Chondrocyte (in vitro differentiated cells): ENCODE measurements at places on chromosomes 5 and 9. TPM values are rescaled to one million over a fixed set of nuclear protein-coding genes. Genes with fewer than 3 reads are reported as not detected.

GRCh38 chr5:58064801-58065200 lies 395.1 kb downstream of the PLK2 start:
- no peak for DNase-seq

- no peak for DNase-seq
Measured at GRCh38 chr9:71826279-71826678, 58.0 kb upstream of the CEMIP2 start.

- no peak for DNase-seq
Measured at GRCh38 chr5:176570044-176570443, 20.9 kb downstream of the CDHR2 start.

Gene NR6A1
- 0.39 to 0.77 TPM (median 0.56 TPM) in 3 replicates for total RNA-seq

- no peak for DNase-seq
Measured at GRCh38 chr5:22985446-22985845, 132.3 kb upstream of the CDH12 start.

DNA sequence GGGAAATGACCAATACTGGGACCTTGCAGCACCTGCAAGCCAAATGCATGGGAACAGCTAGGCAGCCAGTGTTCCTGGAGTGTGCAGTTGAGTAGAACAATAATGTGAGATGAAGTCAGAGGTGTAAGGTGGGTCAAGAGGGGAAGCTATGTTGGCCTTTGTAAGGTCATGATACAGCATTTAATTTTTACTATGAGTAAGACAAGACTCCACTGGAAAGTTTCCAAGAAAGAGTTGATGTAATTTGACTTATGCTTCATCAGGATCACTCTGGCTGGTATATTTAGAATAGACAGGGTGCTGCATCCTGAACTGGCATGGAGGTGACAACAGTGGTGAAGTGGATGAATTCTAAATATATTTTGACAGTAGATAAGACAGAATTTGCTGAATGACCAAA lies 744.8 kb downstream of the KCTD16 start:
- no peak for DNase-seq

GRCh38 chr5:73668486-73669111 lies 42.6 kb downstream of the ARHGEF28 start:
- no peak for DNase-seq

GRCh38 chr5:67244345-67244793 lies 47.8 kb upstream of the CD180 start:
- no peak for DNase-seq

Gene SCGB3A2
- not detected in 3 replicates for total RNA-seq

- no peak for DNase-seq
Measured at GRCh38 chr5:66573733-66574132, 22.5 kb upstream of the MAST4 start.

Gene TTLL11
- total RNA-seq = 7.1 to 12.8 TPM (median 9.1 TPM) in 3 replicates

Gene STC2
- 321 to 1,121 TPM (median 1,110 TPM) in 3 replicates for total RNA-seq

Gene SERF1A
- 5.5 to 10.7 TPM (median 9.2 TPM) in 3 replicates for total RNA-seq

Gene PRELID2
- total RNA-seq = 2.5 to 6.6 TPM (median 6.2 TPM) in 3 replicates

Gene WNK2
- total RNA-seq = 0.44 to 3.3 TPM (median 2.3 TPM) in 3 replicates

Gene EQTN
- not detected in 3 replicates for total RNA-seq

DNA sequence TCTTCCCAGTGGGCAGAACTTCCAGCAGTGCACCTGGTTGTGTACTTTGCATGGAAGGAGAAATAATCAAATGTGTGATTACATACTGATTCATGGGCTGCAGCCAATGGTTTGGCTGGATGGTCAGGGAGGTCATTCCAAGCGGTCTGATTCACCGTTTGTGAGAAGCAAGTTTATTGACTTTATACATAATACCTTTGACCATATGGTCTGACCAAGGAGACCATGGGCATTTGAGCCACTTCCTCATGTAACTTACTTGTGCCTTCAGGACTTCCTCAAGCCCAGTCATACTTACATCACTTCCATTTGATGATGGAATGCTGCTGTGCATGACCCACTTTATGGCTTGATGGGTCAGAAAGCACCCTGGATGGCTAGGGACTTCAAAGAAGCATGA lies 41.1 kb downstream of the DAP start:
- DNase-seq = no peak

DNA sequence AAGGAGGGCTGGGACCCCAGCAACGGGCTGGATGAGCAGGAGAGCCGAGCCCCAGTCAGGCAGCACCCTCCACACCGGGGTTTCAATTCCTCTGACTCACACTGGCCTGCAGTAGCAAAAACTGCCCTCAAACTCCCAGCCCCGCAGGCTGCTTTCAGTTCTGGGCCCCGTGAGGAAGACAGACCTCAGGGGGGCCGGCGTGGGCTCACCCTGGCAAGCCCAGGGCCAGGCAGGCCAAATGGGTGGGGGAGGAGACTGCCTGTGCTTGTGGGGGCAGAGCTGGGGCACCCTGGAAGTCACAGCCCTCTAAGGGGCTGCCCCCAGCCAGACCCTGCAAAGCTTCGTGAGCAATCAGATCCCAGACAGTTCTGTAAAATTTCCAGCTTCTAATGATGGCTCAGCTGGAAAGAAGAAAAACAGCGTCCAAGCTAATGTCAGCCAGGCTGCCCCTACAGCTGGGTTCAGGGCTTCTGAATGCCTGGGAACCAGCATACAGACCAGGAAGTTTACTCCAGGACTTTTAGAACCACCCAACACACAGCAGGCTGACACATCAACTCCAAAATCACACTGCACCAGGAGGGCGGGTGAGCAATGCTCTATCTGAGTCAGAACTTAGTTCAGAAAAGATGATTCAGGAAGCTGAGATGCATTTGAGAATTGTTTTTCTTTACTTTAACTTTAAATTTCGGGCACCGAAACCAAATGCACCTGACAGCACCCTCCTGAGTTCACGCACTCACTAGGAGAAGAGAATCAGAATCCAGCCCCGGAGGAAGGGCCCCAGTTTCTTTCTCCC lies 34.7 kb downstream of the LPCAT1 start:
- no peak for DNase-seq

DNA sequence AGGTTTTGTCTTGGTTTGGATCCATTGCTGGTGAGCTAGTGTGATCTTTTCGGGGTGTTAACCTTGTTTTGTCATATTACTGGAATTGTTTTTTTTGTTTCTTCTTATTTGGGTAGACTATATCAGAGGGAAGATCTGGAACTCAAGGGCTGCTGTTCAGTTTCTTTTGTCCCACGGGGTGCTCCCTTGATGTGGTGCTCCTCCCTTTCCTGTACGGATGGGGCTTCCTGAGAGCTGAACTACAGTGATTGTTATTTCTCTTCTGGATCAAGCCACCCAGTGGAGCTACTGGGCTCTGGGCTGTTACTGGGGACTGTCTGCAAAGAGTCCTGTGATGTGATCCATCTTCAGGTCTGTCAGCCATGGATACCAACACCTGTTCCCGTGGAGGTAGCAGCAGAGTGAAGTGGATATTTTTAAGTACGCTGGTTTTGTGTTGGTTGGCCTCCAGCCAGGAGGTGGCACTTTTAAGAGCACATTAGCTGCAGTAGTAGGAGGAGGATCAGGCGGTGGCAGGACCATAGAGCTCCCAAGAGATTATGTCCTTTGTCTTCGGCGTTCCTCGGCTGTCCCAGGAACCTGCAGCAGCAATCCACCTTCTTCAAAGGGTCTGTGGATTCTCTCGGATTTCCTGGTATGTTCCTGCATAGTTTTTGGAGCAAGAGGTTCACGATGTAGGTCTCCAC lies 27.2 kb downstream of the SCAMP1 start:
- no peak for DNase-seq

GRCh38 chr9:115883467-115884329 lies 269.9 kb upstream of the PAPPA start:
- no peak for DNase-seq

- no peak for DNase-seq
Measured at GRCh38 chr5:18105449-18105848, 471.2 kb downstream of the TAF11L14 start.

Gene PCDHGA8
- total RNA-seq = 0.47 to 0.59 TPM (median 0.51 TPM) in 3 replicates

GRCh38 chr5:159178978-159179377 lies 30.4 kb downstream of the RNF145 start:
- DNase-seq = no peak
